ENCODE measurements at places on chromosomes 16 and 17. TPM values are rescaled to one million over a fixed set of nuclear protein-coding genes. Genes with fewer than 3 reads are reported as not detected.
A peak's percentile ranks its signal among the peaks of the same experiment; 100 is the strongest.

The CFDP1 gene
- 61.6 TPM for total RNA-seq

The WNT3 gene
- 1.9 TPM for total RNA-seq

The AMDHD2 gene
- total RNA-seq: 47.1 TPM

The SCPEP1 gene
- 71.6 TPM for total RNA-seq

The NOTUM gene
- total RNA-seq: 0.53 TPM

- DNase-seq: no peak
Observed at GRCh38 chr17:41864498-41864835, 756 bp downstream of the KLHL11 start.

- peak; percentile 76 for DNase-seq
Observed at GRCh38 chr16:80993307-80993706, 13.4 kb downstream of the CMC2 start.

DNA sequence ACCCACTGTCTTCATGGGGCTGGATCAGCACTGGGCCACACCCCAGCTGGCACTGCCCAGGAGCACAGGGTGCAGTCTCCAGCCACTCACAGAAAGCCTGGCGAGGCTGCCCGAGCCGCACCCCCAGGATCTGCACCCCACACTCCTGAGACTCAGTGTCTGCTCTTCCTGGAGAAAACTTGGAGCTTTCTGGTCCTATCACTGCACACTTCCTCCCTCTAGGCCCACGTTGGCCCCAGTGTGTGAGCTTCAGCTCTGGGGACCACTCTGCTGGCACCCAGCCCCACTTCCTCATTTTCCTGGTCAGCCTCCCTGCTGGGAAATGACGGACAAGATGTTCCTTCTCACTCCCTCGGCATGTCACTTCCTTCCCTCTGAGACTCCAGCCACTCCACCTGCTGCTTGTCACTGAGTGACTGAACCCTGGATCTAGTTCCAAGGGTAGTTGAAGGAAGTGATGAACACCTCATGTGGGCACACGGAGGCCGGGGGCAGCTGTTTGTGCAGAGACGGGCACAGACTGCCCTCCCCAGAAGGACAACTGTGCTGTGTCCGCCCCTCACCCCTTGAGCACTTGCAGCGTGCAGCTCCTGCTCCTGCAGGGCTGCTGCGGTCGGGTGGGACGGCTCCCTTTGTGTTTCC, 29.0 kb downstream of the ZC3H18 start:
- DNase-seq: peak; percentile 50

GRCh38 chr17:17722906-17723353, 41.7 kb downstream of the RAI1 start:
- DNase-seq: no peak

GRCh38 chr16:82037666-82038065, 2.6 kb downstream of the HSD17B2 start:
- DNase-seq: no peak

- no peak for DNase-seq
Observed at GRCh38 chr17:14118951-14119350, 49.6 kb downstream of the COX10 start.

- DNase-seq: peak; percentile 96
Observed at GRCh38 chr16:81703177-81704155, 75.6 kb upstream of the PLCG2 start.

- no peak for DNase-seq
Observed at GRCh38 chr16:71572497-71573116, 4.3 kb downstream of the TAT start.

GRCh38 chr16:11004973-11005610, 60.7 kb downstream of the CLEC16A start:
- DNase-seq: peak; percentile 70

- DNase-seq: no peak
Observed at GRCh38 chr17:75454193-75454592, 2.2 kb upstream of the TMEM94 start.

- DNase-seq: no peak
Observed at GRCh38 chr17:5210091-5210490, 18.4 kb upstream of the ZNF594 start.

- DNase-seq: no peak
Observed at GRCh38 chr16:47018223-47018891, 44.9 kb upstream of the DNAJA2 start.

DNA sequence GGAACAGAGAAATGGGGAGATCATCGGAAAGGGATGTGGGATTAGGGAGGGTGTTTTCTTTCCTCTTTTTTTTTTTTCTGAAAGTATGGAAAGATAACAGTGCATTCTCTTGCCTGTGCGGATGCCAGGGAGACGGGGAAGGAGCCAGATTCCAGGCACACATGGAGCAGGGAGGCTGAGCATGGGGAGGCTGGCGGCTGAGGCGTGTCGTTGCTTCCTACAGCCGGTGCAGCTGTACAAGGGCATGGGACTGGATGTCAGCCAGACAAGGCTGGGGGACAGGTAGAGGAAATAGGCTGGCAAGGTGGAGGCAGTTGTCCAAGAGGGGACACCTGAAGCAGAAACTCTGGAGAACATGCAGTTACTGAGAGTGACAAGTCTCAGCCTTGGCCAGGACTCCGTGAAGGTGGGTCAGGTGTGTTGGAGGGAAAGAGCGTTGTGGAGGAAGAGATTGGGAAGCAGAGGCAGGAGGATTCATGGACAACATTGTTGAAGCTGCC, 16.6 kb upstream of the ADORA2B start:
- no peak for DNase-seq

DNA sequence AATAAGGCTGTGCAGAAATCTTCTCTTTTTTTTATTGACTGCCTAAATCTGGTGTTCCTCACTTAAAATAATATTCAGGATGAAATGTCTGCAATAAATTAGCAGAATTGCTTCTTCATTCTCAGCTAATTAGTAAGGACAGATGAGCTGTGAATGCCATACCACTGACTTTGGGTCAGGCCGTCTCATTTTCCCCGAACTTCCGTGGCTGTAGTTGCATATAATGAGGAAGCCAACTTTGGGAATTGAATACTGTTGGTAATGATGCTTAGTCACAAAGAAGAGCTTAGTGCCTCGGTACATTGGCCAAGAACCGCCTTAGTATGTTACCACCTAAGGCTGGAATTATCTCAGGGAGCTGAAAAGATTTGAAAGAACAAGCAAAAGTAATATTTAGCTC, 47.6 kb downstream of the NUP93 start:
- no peak for DNase-seq

- no peak for DNase-seq
Observed at GRCh38 chr17:72467841-72468653, 347.2 kb downstream of the SOX9 start.

All from myocyte (in vitro differentiated cells).